Activated naive CD4-positive, alpha-beta T cell treated with anti-CD3 and anti-CD28 coated beads, Interleukin-2, amount 10 ng/mL, durations not matched to agents 7 days and 5 days (primary cell): ENCODE measurements at places on chromosomes 3 and 15.

- H3K36me3 ChIP-seq, result no peaks in the 10 kb centered on the region
- H3K27ac ChIP-seq, result no peak overlapping the region
- H3K4me3 ChIP-seq, result no peak overlapping the region
- no peaks in the 10 kb centered on the region for H3K4me1 ChIP-seq
Measured at GRCh38 chr15:62324382-62324781, 159.3 kb upstream of the C2CD4B start.

- H3K27ac ChIP-seq, result peak overlapping the region; percentile 97
- H3K4me3 ChIP-seq, result peak overlapping the region; percentile 83
- H3K27me3 ChIP-seq, result no peaks in the 10 kb centered on the region
- peaks cover 44% of the 10 kb centered on the region for H3K4me1 ChIP-seq
Measured at GRCh38 chr15:64163659-64164362, 989 bp upstream of the PPIB start.

GRCh38 chr3:155744626-155745324 lies at the start of gene PLCH1:
PLCH1 (minus strand) TSS chr3:155745071; CDS start chr3:155704224, 40,847 bp downstream.
- H3K27ac ChIP-seq, result no peak within 1 kb of the TSS
- H3K4me3 ChIP-seq, result peak within 1 kb of the TSS; percentile 77
- H3K27me3 ChIP-seq, result peaks cover 76% of the 10 kb centered on the region
- no peaks in the 10 kb centered on the region for H3K36me3 ChIP-seq
- peaks cover 21% of the 10 kb centered on the region for H3K4me1 ChIP-seq

- no peak overlapping the region for H3K27ac ChIP-seq
- H3K27me3 ChIP-seq, result peaks cover 18% of the 10 kb centered on the region
- no peaks in the 10 kb centered on the region for H3K36me3 ChIP-seq
- peaks cover 7% of the 10 kb centered on the region for H3K4me1 ChIP-seq
- DNase-seq, result no peak
Measured at GRCh38 chr15:81087066-81087465, 47.0 kb upstream of the CFAP161 start.

GRCh38 chr3:109284071-109284470 lies 32.2 kb downstream of the DPPA2 start:
- no peaks in the 10 kb centered on the region for H3K4me1 ChIP-seq
- no peaks in the 10 kb centered on the region for H3K36me3 ChIP-seq
- no peaks in the 10 kb centered on the region for H3K27me3 ChIP-seq
- no peak overlapping the region for H3K27ac ChIP-seq
- H3K4me3 ChIP-seq, result no peak overlapping the region

DNA sequence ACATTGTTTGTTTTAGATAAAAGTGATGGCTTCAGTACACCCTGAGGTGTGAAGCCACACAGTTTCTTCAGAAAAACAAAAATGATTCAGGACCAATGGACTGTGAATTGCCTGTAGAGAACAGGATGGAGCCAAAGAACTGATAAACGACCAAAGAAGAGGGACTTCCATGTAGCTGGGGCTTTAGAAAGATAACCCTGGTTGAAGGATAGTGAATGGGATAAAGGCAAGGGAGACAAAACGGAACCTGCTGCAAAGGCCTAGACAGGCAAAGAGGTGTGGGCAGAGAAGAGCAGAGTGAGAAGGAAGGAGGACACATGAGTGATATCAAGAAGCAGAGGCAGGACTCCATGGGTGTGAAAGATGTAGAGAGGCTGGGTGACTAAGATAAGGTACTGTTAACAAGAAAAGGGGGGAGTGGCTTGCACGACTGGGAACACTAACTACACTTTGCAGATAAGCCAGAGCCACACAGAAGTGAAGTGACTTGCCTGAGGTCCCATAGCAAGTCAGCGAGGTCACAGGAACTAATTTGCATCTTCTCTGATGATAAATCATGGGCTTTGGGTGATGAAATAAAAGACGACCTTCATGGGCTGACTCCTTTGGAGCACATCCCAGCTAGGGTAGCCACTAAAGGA lies 44.3 kb downstream of the RAB6B start:
- DNase-seq, result no peak
- H3K4me1 ChIP-seq, result no peaks in the 10 kb centered on the region
- H3K27ac ChIP-seq, result no peak overlapping the region
- no peak overlapping the region for H3K4me3 ChIP-seq
- peaks cover 16% of the 10 kb centered on the region for H3K27me3 ChIP-seq
- H3K36me3 ChIP-seq, result no peaks in the 10 kb centered on the region

DNA sequence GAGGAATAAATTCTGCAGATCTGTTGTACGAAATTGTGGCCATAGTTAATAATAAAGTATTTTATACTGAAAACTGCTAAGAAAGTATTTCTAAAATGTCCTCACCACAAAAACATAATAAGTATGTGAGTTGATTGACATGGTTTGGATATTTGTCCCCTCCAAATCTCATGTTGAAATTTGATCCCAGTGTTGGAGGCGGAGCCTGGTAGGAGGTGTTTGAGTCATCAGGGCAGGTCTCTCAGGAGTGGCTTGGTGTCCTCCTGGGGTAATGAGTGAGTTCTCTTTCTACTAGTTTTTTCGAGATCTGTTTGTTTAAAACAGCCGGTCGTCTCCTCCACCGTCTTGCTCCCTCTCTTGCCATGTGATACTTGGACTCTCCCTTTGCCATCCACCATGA lies 424.1 kb upstream of the KCNMB2 start:
- H3K27me3 ChIP-seq, result no peaks in the 10 kb centered on the region
- H3K36me3 ChIP-seq, result no peaks in the 10 kb centered on the region
- no peak overlapping the region for H3K27ac ChIP-seq
- no peaks in the 10 kb centered on the region for H3K4me1 ChIP-seq
- no peak overlapping the region for H3K4me3 ChIP-seq

DNA sequence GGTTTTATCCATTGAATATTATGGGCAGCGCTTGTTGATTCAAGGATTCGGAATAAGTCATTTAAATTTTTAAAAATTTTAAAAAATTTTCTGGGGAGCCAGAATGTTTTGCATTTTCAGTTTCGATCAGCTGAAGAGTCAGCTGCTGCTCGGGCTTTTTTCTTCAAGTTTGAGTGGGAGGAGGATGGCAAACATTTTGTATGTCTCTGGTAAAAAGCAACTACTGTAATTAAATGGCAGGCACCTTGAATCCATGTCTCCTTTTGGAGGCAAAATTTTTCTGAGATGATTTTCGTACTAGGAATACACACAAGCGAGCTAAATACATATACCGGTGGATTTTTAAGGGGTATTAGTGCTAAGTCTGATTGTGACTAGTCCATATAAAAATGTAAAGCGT lies 612 bp downstream of the C3orf38 start:
- peaks cover 47% of the 10 kb centered on the region for H3K4me1 ChIP-seq
- peak overlapping the region; percentile 96 for H3K4me3 ChIP-seq
- peak overlapping the region; percentile 99 for H3K27ac ChIP-seq
- peak; percentile 41 for DNase-seq
- peaks cover 23% of the 10 kb centered on the region for H3K36me3 ChIP-seq
- H3K27me3 ChIP-seq, result no peaks in the 10 kb centered on the region

DNA sequence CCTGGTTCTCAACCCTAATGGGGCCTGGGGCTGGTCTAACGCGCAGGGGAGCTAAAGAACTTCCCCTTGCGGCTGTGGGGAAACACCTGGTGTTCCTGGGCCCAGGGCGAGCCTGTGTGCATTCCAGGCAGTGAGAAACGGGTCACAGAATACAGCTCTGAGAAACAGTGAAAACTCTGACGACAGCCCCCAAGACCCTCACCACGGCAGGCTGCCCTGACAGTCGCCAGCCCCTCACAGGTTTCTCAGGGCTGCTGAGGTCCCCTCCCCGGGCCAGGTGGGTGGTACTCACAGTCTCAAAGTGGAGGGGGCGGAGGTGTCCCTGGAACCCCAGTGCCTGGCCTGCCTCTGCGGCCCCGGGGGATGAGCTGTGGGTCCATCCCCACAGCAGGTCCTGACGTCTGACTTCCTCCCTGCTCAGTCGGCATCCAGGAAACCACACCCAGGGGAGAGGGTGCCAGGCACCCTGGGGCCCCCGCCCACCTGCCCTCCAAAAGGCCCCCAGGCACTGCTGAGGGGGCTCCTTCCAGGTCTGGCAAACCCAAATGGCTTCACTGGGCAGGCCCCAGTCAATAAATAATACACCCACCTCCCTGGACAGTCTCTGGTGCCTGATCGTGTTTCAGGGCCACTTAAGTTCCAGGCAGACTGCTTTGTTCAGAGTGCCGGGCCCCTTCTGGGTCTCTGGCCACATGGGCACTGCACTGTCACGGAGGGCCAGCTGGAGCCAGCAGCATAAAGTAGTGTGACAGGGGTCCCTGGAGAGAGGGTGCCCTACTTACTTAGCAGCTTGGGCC lies 57.7 kb downstream of the IQSEC1 start:
- H3K36me3 ChIP-seq, result peaks cover 24% of the 10 kb centered on the region
- peak overlapping the region; percentile 97 for H3K27ac ChIP-seq
- peak; percentile 78 for DNase-seq
- H3K27me3 ChIP-seq, result no peaks in the 10 kb centered on the region
- H3K4me3 ChIP-seq, result peak overlapping the region; percentile 76

GRCh38 chr3:167066977-167067786 lies 312.9 kb downstream of the ZBBX start:
- no peaks in the 10 kb centered on the region for H3K4me1 ChIP-seq
- no peak overlapping the region for H3K27ac ChIP-seq
- H3K4me3 ChIP-seq, result no peak overlapping the region
- no peaks in the 10 kb centered on the region for H3K36me3 ChIP-seq
- DNase-seq, result no peak

- H3K27ac ChIP-seq, result peak overlapping the region; percentile 11
- peaks cover 29% of the 10 kb centered on the region for H3K4me1 ChIP-seq
- peaks cover 50% of the 10 kb centered on the region for H3K36me3 ChIP-seq
- H3K4me3 ChIP-seq, result no peak overlapping the region
- H3K27me3 ChIP-seq, result no peaks in the 10 kb centered on the region
Measured at GRCh38 chr15:101275018-101275417, 2.3 kb downstream of the SELENOS start.

DNA sequence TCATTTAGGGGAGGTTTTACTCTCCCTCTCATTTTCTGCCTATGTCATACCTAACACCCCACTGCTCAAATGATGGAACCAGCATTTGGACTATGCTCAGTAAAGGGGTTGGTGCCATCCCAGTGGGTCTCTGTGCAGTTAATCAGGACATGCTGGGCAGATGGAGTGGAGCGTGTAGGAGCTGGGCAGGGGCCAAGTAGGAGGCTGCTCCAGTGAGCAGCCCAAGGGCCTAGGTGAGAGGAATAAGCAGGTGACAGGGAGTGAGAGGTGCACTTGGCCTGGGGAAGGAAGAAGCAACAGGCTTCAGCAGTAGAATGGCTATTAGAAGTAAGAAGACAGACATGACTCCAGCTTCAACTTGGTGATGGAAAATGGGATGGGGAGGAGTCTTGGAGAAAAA lies 72.2 kb downstream of the EPHB1 start:
- H3K4me3 ChIP-seq, result no peak overlapping the region
- H3K27me3 ChIP-seq, result peaks cover 20% of the 10 kb centered on the region
- no peak overlapping the region for H3K27ac ChIP-seq
- H3K36me3 ChIP-seq, result no peaks in the 10 kb centered on the region
- no peak for DNase-seq

GRCh38 chr3:88025001-88025552 lies 33.7 kb downstream of the CGGBP1 start:
- peaks cover 1% of the 10 kb centered on the region for H3K36me3 ChIP-seq
- peaks cover 7% of the 10 kb centered on the region for H3K27me3 ChIP-seq
- no peak overlapping the region for H3K4me3 ChIP-seq
- H3K27ac ChIP-seq, result no peak overlapping the region

DNA sequence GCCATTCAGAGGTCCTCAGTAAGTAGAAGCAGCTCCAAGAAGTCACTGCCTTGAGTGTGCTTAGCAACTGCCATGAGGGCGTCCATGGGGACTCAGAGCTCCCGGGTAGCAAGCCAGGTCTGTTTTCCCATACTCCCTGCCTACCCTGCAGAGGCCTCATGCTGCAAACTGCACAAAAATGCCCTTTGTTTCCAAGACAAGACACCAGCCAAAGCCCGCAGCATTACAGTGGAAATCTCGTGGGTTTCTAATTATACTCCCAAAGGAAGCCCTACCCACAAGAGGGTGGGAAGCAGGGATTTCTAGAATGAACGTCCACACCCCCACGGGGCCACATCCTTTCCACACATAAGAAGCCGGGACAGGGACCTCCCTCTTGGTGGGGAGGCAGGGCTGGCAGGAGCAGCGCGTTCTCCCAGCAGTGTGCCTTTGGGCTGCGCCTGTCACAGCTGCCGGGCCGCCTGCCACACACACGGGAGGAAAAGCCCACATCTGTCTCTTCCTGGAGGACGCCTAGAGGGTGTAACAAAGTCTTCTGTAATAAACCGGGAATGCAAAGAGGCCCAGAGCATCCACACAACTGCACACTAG lies 31.1 kb downstream of the FAM174B start:
- H3K4me1 ChIP-seq, result peaks cover 14% of the 10 kb centered on the region
- DNase-seq, result no peak
- H3K36me3 ChIP-seq, result no peaks in the 10 kb centered on the region
- no peak overlapping the region for H3K4me3 ChIP-seq
- no peaks in the 10 kb centered on the region for H3K27me3 ChIP-seq
- no peak overlapping the region for H3K27ac ChIP-seq

- H3K36me3 ChIP-seq, result no peaks in the 10 kb centered on the region
- no peak for DNase-seq
- no peak overlapping the region for H3K4me3 ChIP-seq
- no peaks in the 10 kb centered on the region for H3K4me1 ChIP-seq
- H3K27me3 ChIP-seq, result no peaks in the 10 kb centered on the region
Measured at GRCh38 chr3:148203297-148204010, 494.2 kb upstream of the AGTR1 start.

DNA sequence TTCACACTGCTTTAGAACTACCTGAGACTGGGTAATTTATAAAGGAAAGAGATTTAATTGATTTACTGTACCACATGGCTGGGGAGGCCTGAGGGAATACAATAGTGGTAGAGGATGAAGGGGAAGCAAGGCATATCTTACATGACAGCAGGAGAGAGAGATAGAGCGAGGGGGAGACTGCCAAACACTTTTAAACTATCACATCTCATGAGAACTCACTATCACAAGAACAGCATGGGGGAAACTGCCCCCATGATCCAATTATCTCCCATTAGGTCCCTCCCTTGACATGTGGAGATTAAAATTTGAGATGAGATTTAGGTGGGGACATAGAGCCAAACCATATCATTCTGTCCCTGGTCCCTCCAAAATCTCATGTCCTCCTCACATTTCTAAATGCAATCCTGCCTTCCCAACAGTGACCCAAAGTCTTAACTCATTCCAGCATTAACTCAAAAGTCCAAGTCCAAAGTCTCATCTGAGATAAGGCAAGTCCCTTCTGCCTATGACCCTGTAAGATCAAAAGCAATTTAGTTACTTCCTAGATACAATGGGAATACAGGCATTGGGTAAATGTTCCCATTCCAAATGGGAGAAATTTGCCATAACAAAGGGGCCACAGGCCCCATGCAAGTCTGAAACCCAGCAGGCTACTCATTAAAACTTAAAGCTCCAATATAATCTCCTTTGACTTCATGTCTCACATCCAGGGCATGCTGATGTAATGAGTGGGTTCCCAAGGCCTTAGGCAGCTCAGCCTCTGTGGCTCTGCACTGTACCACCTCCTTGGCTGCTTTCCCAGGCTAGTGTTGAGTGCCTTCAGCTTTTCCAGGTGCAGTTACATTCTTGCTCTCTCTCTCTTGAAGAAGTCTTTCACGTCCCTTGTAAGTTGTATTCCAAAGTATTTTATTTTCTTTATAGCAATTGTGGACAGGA lies 481.7 kb upstream of the TGFBR2 start:
- H3K36me3 ChIP-seq, result no peaks in the 10 kb centered on the region
- no peaks in the 10 kb centered on the region for H3K27me3 ChIP-seq
- no peak overlapping the region for H3K4me3 ChIP-seq
- H3K27ac ChIP-seq, result no peak overlapping the region
- no peak for DNase-seq
- no peaks in the 10 kb centered on the region for H3K4me1 ChIP-seq
